ENCODE measurements at places on chromosomes 4 and X.

- DNase-seq = no peak
These were observed 108.0 kb downstream of the LRBA start for GRCh38 chr4:150906987-150907633.

- no peak for DNase-seq
These were observed 17.3 kb downstream of the PARM1 start for GRCh38 chr4:74950200-74950599.

DNA sequence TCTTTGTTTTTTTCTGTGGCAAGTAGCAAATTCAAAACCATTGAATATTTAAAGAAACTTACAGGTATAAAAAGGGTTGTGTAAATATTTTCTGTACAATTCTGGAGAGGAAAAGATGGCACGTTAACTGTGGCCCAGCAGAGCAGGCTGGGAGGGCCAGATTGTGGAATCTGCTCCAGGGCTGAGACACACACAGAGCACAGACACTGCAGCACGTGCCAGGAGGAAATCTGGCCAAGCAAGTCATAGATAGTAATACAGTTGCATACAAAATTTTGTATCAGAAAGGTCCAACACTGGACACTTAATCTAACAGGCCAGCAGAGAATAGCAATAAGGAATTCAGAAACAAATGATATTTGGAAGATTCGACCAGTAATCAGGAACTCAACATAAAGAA lies 763.7 kb downstream of the PDHA2 start:
- no peak for DNase-seq

DNA sequence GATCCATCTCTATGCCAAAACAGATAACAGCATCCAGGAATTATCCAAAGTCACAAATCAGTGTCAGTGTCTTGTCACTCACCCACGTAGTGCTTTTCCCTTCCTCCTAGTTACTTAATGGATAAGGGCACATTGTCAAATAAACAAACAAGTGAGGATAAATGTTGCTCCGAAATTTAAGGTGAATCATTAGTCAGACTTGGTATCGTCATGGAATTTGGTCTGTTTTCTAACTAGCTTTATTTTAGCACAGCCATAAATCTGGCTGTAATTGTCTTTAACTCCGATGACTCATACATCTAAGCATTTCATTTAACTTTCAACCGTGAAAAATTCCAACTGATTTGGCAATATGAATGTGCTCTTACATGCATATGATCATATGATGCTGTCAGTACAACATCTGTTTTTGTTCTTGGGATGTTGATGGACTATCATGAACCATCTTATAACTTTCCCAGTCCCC lies 83.3 kb downstream of the SNCA start:
- DNase-seq = no peak

GRCh38 chrX:70908541-70908940 lies at the start of gene TEX11:
TSS of gene TEX11 (minus strand) at chrX:70908711. CDS start at chrX:70907789, 922 bp downstream.
- DNase-seq = no peak

DNA sequence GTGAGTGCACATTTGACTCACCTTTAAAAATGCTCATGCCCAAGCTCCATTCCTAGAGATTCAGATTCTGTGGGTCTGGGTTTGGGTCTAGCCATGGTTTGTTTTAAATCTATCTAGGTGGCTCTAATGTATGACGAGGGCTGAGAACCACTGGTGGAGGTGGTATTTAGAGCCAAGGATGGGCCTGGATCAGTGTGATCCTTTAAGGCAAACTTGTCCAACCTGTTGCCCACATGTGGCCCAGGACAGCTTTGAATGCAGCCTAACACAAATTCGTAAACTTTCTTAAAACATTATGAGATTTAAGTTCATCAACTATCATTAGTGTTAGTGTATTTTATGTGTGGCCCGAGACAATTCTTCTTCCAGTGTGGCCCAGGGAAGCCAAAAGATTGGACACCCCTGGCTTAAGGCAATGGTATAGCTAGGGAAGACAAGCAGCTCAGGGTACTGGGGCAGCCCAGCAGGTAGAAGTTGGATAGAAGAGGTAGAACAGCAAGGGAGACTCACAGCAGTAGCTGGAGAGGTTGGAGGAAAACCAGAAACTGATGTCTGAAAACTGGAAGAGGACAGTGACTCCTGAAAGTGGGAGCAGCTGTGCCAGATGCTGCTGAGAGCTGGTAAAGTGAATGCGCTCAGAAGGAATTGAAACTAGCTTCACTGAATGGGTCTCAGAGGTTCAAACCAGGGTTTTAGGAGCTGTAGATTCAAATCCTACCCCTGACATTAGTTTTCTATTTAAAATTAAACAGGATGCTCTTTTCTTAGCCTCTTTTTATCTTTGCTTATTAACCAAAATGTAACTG lies 18.2 kb downstream of the ADD1 start:
- DNase-seq = no peak

Data from psoas muscle (tissue), 8 donors.